ENCODE measurements at places on chromosomes 6 and 20.

DNA sequence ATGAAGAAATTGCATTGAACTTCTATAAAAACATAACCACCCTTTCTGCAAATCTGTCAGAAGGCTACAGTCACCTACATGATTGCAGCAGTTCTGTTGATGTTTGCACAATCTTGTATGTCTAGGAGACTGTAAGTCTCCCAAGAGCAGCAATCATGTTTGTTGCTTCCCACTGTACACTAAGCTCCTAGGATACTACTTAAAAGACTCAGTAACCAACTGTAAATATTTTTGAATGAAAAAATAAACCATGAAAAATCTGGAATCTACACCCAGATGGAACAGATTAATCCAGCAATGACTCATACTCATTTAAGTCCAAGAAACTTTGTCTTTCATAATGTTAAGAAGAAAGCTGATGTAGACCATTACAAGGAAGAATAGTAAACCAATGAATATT lies 168.5 kb upstream of the ATXN1 start:
- no peak for ATAC-seq

- ATAC-seq, result no peak
Observed at GRCh38 chr6:46788791-46789190, 4.4 kb upstream of the MEP1A start.

- no peak for ATAC-seq
Observed at GRCh38 chr6:133358574-133359150, 117.5 kb downstream of the EYA4 start.

- no peak for ATAC-seq
Observed at GRCh38 chr20:63262836-63263235, 8.6 kb upstream of the NKAIN4 start.

DNA sequence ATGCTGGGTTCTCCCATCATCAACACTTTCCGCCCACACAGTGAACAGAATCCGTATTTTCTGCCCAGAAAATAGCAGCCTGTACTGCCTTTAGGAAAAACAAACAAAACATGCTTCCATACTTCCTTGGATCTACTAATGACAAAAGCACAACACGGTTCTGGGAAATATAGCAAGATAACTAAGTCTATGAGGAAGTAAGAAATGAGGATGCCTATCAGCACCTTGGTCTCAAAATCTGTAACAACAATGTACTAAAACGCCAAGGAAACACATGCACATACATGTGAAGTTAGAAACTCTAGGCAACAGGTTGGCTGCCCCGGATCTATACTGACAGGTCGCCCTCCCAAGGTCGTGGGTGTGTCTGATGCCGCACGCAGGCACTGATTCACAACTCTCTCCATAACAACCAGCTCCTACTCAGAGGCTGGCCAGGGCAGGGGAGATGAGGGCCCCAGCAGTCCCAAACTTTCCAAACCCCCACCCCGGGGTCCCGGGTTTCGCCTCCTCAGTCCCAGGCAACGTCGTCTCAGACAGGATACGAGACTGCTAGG lies 710 bp downstream of the BTBD9 start:
- peak; percentile 73 for ATAC-seq

DNA sequence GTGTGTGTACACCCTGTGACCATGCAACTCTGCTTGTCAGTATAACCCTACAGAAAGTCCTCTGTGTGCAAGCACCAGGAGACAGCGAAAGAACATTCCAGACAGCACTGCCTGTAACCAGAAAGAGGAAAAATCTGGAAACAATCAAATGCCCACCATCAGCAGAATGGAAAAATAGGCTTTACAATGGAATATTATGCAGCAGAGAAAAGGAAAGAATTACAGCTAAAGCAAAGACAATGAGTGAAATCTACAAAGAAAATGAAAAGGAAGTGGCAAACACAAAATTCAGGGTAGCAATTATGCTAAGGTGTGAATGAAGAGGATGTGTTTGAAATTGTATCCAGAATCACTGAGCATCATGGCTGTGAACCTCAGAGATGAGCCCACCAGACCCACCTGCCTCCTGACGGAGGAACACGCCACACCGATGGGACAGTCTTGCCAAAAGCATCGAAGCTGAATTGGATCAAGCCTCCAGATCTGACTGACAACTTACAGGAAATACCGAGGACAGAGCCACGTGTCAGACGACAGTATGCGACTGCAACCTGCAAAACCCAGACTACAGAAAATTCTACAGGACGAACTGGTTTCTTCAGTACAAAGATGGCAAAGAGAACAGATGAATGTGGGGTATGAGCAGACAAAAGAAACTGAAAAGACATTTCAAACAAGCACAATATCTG lies 133.2 kb downstream of the NFATC2 start:
- ATAC-seq, result no peak

DNA sequence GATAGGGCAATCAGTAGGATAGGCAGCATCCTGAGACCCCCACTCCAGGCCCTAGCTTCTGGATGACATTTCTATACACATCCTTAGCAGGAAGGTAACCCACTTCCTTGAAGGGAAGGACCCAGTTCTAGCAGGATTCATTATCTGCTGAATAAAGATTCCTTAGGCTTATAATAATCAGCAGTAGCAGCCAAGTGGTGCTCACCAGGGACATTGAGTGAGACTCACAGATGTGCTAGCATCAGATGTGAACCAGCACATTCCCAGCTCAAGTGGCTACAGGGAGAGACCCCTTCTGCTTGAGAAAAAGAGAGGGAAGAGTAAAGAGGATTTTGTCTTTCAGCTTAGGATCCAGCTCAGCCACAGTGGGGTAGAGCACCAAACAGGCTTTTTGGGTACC lies 244.8 kb upstream of the UFL1 start:
- no peak for ATAC-seq

GRCh38 chr6:137316626-137317025 lies 97.4 kb upstream of the IFNGR1 start:
- ATAC-seq, result no peak

GRCh38 chr6:43915208-43915869 lies 145.3 kb downstream of the VEGFA start:
- no peak for ATAC-seq

DNA sequence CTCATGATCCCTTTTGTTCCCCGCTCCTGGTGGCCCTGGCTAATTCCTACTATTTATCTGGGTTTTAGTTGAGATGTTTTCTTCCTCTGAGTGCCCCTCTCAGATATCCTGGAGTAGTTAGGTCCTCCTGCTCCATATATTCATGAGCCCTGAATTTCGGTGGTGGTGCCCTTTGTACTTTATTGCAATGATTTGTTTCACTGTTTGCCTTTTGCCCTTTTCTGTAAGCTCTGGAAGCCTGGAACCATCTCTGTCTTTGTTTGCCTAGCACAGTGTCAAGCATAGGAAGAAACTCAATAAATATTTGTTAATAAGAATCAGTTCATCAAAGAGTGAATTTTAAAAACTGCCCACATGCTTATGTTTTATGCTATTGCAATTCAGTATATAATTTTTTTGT lies 144.9 kb downstream of the DNAH8 start:
- no peak for ATAC-seq

All from stimulated activated memory B cell treated with anti-CD40 and anti-IgM and Interleukin-4, amounts not matched to agents 10 μg/mL and 1 μg/mL and 100 μg/mL, for 72 hours (primary cell).